ENCODE measurements at places on chromosomes 3 and 15.
A peak's percentile ranks its signal among the peaks of the same experiment; 100 is the strongest.

DNA sequence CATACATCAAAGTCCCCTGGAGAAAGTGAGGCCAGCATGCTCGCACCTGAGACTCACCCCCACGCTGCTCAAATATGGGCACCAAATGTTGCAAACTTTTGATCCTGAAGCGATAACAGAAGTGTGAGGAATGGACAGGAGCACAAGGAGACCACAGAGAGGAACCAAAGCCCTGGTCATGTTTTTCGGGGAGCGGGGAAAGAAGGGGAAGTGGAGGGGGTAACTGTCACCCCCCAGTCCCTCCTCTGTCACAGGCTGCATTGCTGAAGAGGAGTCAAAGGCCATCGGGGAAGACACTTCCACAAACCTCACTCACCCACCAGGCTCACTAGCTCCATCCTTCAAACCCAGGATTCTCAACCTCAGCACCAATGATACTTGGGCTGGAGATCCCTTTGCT lies 182.4 kb downstream of the UACA start:
- no peak for DNase-seq

GRCh38 chr3:82081351-82081750 lies 319.9 kb upstream of the GBE1 start:
- no peak for DNase-seq

DNA sequence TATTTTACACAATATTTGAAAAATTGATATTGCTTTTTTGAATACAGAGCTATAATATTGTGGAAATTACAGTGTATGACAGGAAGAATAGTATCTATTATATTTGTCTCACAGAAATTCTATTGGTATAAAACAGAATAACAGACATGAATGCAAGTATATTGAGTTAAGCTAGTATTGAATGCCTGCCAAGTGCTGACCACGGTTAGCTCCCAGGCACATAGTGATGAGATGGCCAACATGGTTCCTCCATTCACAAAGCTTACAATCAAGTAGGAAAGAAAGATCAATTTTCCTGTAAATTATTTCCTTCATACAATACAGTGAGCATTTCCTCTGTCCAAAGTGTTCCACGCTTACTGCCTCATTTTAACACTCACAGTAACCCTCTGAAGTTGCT lies 67.6 kb downstream of the TP63 start:
- DNase-seq: no peak

- no peak for DNase-seq
Measured at GRCh38 chr3:128425846-128426127, 40.9 kb downstream of the DNAJB8 start.

DNA sequence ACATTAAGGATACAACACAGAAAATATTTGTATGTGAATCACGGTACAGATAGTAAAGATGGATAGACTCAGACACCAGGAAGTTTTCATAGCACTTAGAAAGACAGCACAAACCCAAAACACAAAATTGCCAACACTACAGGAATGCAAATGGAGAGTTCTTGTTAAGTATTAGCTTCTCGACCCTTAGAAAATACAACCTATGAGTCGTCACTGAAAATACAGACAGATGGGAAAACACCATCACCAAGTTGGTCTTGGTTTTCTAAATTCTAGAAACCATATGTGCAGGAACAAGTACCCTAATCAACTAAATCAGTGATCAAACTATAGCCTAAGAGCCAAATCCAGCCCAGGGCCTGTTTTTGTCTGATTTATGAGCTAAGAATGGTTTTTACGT lies 50.7 kb downstream of the PEAK1 start:
- peak; percentile 7 for DNase-seq

DNA sequence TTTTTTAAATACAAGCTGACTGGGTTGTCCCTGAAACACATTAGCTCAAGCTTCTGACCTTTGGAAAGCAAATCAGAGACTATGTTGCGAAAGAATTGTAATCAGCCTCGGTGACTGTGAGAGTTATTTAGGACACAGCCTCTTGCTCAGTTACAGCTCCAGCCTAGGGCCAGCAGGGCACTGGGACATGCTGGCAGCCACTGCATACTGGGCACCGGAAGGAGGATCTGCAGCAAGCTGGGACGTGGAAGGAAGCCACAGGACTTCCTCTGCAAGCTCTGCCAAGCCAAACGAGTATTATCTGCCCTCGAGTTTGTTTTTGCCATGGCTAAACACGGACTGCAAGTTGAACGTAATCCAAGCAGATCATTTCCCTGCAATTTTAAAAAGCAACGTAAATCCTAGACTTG lies 24.4 kb upstream of the COPG1 start:
- DNase-seq: no peak

GRCh38 chr3:8777978-8778267 lies 8.5 kb upstream of the OXTR start:
- no peak for DNase-seq

- DNase-seq: peak; percentile 15
Measured at GRCh38 chr3:47108546-47108945, 55.4 kb downstream of the SETD2 start.

GRCh38 chr3:133937756-133938601 lies 42.3 kb upstream of the RAB6B start:
- no peak for DNase-seq

- DNase-seq: no peak
Measured at GRCh38 chr15:74525309-74525708, 15.7 kb upstream of the ARID3B start.

DNA sequence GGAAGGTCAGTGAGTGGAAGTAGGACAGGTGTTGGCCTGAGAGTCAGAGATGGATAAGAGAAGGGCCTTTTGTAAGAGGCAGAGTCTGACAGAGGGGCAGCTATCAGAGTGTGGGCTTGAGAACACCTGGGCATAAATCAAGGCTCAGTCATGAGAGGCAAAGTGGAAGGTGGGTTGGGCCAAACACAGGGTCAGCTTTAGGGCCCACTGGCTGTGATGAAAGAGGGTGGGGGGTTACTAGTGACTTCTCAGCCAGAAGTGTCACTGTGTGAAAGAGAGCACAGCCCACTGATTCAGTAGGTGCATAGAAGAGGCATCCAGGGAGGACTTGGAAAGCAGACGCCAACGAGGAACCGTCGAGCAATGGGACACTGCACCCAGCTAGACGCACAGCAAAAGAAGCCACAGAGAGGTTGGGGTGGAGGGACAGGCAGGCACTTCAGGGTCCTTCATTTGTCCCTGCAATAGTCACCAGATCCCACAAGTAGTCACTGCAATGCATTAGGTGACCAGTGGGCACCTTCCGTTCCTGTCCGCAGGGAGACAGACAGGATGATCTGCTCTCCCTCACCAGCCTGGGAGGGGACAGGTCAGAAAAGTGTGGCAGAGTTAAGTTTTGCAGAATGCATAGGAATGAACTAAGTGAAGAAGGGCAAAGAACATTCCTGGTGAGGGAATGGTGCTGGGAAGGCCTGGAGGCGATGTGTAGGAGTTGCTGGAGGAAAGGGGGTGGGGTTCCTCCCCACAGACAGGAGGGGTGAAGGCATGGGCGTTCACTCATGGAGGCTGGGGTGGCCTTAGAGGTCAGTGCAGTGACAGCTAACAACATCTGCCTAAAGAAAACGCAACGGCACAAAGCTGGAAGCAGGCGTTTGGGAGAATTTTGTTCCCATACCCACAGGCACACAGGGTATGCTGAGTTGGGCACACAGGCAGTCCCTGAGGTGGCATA lies 36.3 kb downstream of the MESD start:
- no peak for DNase-seq

- no peak for DNase-seq
Measured at GRCh38 chr15:77630956-77631744, 1.6 kb downstream of the LINGO1 start.

GRCh38 chr15:74901612-74902063 lies 5.0 kb downstream of the FAM219B start:
- DNase-seq: peak; percentile 26

DNA sequence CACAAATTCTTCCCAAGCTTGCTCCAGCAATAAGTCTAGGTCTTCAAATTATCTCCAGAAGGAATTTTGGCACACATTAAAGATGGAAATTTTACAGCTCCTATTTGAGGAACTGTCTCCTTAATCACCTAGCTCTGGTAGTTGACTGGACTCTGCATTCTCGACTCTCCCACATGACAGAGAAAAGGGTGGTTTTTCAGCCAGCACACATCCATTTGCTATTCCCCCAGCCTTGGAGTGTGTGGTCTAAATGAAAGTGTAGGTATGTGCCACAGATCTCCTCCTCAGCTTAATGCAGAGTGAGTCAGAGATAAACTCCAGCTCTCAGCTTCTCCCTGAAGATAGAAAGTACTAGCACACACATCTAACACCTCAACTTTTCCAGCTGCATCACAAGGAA lies 62.2 kb upstream of the ALCAM start:
- no peak for DNase-seq

- DNase-seq: no peak
Measured at GRCh38 chr15:44308415-44308814, 19.9 kb downstream of the GOLM2 start.

- no peak for DNase-seq
Measured at GRCh38 chr3:126510308-126510910, 7.2 kb downstream of the UROC1 start.

DNA sequence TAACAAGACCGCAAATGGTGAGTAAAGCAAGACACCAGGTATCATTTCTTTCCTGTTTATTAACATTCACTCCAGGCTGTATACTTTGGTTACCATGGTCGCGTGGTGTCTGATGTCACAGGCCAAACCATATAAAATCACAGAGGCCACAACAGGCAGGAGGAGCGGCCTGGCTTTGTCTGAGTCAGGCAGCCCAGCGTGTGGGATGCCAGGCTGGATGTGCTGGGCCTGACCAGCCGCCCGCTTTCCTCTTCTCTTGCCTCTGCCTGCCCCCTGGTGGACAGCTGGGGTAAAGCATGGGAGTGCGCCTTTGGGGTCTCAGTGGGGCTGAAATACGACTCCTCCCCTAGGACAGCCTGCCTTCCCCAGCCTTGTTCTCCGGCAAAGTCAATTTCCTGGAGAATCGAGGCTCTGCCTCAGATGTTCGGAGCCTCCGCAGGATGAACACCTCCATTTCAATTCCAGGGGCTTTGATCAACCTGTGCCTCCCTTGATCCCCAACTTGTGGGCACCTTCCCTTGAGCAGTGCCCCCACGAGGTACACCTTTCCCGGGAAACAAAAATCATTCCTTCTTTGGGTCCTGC lies 78.2 kb downstream of the CCNL1 start:
- DNase-seq: peak; percentile 73

GRCh38 chr3:196991581-196992460 lies 23.2 kb upstream of the PIGZ start:
- DNase-seq: no peak

- DNase-seq: no peak
Measured at GRCh38 chr3:195908694-195909581, 587 bp upstream of the TNK2 start.

DNA sequence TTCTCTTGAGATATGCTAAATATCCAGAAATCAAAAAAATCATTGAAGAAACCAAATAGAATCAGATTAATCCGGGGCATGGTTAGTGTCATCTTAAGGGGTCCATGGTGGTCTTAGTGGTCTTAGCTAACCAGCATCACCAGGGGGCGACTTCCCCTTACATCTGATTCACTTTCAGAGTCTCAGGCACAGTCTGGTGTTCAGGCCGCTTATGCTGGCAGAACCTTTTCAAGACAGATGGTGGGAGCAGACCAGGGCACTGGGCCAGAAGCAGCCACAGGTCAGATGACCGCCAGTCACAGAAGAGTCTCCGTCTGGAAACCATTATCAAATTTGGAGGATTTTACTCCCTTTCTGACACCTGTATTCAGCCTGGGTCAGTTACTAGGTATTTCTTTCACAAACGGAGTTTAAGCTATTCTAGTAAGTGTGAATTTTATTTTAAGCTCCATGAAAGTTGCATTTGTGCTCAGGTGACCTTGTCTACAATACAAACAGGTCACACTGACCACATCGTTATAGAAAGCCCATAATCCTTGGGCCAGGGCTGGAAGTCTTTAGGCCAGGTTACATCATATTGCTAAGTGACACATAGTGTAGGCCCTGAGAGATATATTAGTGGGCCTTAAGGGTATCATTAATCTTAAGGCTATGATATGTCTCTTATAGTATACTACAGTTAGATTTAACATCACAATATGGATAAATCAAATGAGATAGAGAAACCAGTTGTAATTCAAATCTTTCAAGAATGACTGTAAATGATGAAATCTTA lies 365.5 kb downstream of the GBE1 start:
- no peak for DNase-seq

GRCh38 chr3:99896482-99896881 lies 78.8 kb downstream of the CMSS1 start:
- DNase-seq: no peak

- DNase-seq: peak; percentile 32
Measured at GRCh38 chr3:168249550-168250414, 154.1 kb upstream of the GOLIM4 start.

DNA sequence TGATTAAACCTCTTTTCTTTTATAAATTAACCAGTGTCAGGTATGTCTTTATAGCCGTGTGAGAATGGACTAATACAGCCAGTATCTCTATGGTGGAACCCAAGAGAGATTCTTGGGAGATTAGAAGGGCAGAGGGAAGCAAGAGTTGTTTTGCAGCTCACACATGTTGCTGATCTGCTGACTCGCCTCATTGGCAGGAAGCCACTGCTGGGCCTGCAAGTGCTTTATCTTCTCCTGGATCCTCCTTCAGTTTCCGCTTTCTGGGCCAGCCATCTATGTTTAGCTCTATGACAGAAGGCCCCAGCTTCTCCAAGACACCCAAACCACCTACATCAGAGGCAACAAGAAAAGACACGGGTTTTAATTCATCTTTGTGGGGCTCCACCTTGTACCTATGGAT lies 23.4 kb upstream of the GALNT15 start:
- peak; percentile 69 for DNase-seq

- DNase-seq: no peak
Measured at GRCh38 chr3:4224331-4224730, 78.8 kb upstream of the SETMAR start.

GRCh38 chr3:106813742-106814141 lies 563.5 kb upstream of the CCDC54 start:
- no peak for DNase-seq

GRCh38 chr15:34043813-34044212 lies 4.8 kb upstream of the AVEN start:
- DNase-seq: no peak

- no peak for DNase-seq
Measured at GRCh38 chr3:170953736-170954135, 45.3 kb upstream of the EIF5A2 start.

DNA sequence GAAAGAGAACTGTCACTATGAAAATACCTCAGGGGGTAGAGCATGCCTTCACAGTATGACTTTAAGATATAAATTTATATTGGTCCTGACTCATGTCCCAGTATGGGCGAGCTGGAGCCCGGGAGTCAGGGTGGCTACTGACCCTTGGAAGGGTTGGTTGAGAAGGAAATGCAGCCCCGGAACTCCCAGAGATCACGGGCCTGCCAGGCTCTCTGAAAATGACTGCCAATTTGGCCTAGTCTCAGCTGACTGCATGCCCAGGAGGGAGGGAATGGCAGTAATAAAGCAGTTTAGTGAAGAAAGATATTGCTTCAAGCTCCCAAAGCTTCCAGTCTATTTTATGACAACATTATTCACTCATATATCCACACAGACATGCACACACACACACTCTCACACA lies 299.0 kb downstream of the NR2F2 start:
- no peak for DNase-seq

DNA sequence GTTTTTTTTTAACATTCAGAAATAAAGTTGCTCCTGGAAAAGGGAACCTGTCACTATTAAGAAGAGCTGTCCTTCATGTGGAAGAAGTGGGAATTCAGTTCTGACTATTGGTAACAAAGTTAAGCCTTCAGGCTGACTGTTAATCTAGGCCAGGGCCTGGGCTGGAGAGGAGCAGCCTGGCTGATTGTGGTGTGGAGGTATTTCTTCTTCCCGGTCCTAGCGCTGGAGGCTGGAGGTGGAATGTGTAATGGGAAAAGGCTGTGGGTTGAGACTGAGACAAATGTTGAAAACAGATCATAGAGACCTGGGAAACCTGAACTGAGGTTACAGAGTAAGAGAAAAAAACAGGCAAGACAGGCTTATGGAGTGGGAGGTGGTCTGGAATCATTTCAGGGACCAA lies 23.8 kb upstream of the SH3BP5 start:
- no peak for DNase-seq

Measured in AG04450 (cell line).